T-helper 17 cell (primary cell): ENCODE measurements at places on chromosomes 6 and 20. TPM values are rescaled to one million over a fixed set of nuclear protein-coding genes. Genes with fewer than 3 reads are reported as not detected.

C20orf202 gene
- total RNA-seq = 0.22 TPM

EYS gene
- not detected for total RNA-seq

PNPLA1 gene
- total RNA-seq = not detected

LRRC73 gene
- 0.37 TPM for total RNA-seq

FAXC gene
- total RNA-seq = not detected

OPRM1 gene
- total RNA-seq = not detected

TNFRSF21 gene
- 0.10 TPM for total RNA-seq

RAB44 gene
- total RNA-seq = 0.21 TPM

HSPA12B gene
- not detected for total RNA-seq

ABHD16B gene
- total RNA-seq = not detected

CRISP3 gene
- total RNA-seq = not detected

PRKN gene
- total RNA-seq = 8.4 TPM

BMP6 gene
- 16.8 TPM for total RNA-seq

DEFB124 gene
- not detected for total RNA-seq

PCMTD2 gene
- total RNA-seq = 70.9 TPM

PLN gene
- total RNA-seq = not detected

C2 gene
- 2.1 TPM for total RNA-seq

NPBWR2 gene
- total RNA-seq = not detected

DEF6 gene
- 206 TPM for total RNA-seq

C6orf141 gene
- total RNA-seq = not detected

PLEKHG1 gene
- total RNA-seq = 4.7 TPM

CST1 gene
- not detected for total RNA-seq

TINAG gene
- total RNA-seq = not detected

DNAJC5 gene
- total RNA-seq = 35.7 TPM

MAP7 gene
- total RNA-seq = 0.27 TPM

COL21A1 gene
- total RNA-seq = not detected

PPT2 gene
- total RNA-seq = 9.2 TPM

ESR1 gene
- total RNA-seq = 3.9 TPM

MYB gene
- total RNA-seq = 1.3 TPM

FGD2 gene
- total RNA-seq = 12.6 TPM

IDH3B gene
- total RNA-seq = 112 TPM

BPIFB4 gene
- not detected for total RNA-seq

TUBB2B gene
- 0.76 TPM for total RNA-seq

CD93 gene
- 2.1 TPM for total RNA-seq

AIF1 gene
- total RNA-seq = 8.1 TPM

RANBP9 gene
- total RNA-seq = 74.4 TPM

CCN2 gene
- total RNA-seq = 0.20 TPM

TMEM151B gene
- total RNA-seq = not detected

MUC21 gene
- total RNA-seq = not detected

HBS1L gene
- total RNA-seq = 94.0 TPM

FAM83B gene
- total RNA-seq = not detected

SNX14 gene
- 36.7 TPM for total RNA-seq

FUT9 gene
- not detected for total RNA-seq

HTR1E gene
- total RNA-seq = not detected

RNF39 gene
- total RNA-seq = not detected

CDH26 gene
- total RNA-seq = 0.37 TPM

SENP6 gene
- 95.3 TPM for total RNA-seq

EPPIN gene
- not detected for total RNA-seq

NTSR1 gene
- total RNA-seq = not detected

MACROD2 gene
- total RNA-seq = 0.85 TPM

STMN3 gene
- 67.4 TPM for total RNA-seq

KIFC1 gene
- total RNA-seq = 3.7 TPM

SEMG1 gene
- total RNA-seq = not detected

SNX21 gene
- total RNA-seq = 1.9 TPM

C6orf163 gene
- total RNA-seq = 1.8 TPM

PPIL1 gene
- 3.8 TPM for total RNA-seq

IL17F gene
- total RNA-seq = 0.68 TPM
